ENCODE measurements at places on chromosomes 3 and 15.

DNA sequence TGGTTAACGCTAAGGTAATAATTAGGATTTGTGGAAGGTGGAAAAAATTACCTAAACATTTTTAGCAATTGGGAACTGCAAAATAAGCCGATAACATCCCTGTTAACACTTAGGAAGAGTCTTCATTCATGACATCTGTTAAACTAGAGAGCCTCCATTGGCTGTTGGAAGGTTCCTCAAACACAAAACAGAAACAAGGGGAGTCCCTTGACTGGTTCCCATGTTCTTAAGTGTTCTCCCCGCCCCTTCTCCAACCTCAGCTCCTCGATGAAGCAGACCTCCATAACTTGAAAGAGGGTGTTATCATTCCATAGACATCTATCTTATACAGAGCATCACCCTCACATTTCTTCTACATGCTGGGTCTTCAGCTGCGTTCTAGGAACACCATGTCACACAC lies 2.5 kb downstream of the SLC22A13 start:
- H3K36me3 ChIP-seq, result no peaks in the 10 kb centered on the region
- no peaks in the 10 kb centered on the region for H3K27me3 ChIP-seq
- no peak for DNase-seq
- H3K4me3 ChIP-seq, result no peak overlapping the region
- no peak overlapping the region for H3K27ac ChIP-seq
- H3K4me1 ChIP-seq, result no peaks in the 10 kb centered on the region

- no peaks in the 10 kb centered on the region for H3K36me3 ChIP-seq
- H3K4me1 ChIP-seq, result no peaks in the 10 kb centered on the region
- H3K27me3 ChIP-seq, result no peaks in the 10 kb centered on the region
- H3K27ac ChIP-seq, result no peak overlapping the region
- DNase-seq, result no peak
- no peak overlapping the region for H3K4me3 ChIP-seq
Measured at GRCh38 chr3:105166893-105167292, 199.8 kb upstream of the ALCAM start.

DNA sequence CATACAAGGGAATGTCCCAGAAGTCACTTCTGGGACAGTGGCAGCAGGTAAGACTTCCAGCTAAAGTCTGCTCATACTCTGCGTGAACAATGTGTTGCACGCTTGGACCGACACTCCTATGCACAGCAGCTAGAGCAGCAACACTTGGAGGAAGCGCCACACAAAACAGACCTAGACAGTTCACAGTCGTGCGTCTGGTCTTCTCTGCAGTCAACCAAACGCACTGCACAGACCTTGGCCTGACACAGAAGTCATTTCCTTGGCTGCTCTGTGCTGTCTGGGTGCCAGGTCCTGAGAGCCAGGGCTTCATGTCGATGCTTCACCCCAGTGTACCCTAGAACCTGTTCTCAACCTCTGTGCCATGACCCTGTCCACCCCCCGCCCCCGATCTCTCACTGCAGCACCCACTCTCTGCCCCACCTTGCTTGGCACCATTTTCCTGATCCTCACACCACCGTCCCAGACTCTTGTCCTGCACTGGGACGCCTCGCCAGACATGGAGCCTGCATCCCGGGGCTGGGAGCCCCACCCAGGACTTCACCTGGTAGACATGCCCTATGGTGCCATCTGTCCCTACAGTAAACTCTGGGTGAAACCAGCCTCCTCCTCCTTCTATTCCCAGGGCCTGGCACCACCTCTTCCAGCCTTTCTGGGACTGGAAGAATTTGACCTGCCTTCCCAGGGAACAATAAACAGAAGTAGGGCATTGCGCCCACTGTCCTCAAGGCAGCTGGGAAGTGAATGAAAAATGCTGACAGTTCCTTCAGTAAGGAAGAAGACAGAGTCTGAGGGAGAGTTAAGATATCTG lies 3.1 kb downstream of the ATP10A start:
- peak overlapping the region; percentile 47 for H3K27ac ChIP-seq
- no peaks in the 10 kb centered on the region for H3K36me3 ChIP-seq
- no peaks in the 10 kb centered on the region for H3K27me3 ChIP-seq
- no peak overlapping the region for H3K4me3 ChIP-seq
- H3K4me1 ChIP-seq, result no peaks in the 10 kb centered on the region
- DNase-seq, result no peak

GRCh38 chr3:52242039-52242438 lies 3.1 kb upstream of the TWF2 start:
- H3K4me1 ChIP-seq, result peaks cover 11% of the 10 kb centered on the region
- DNase-seq, result no peak
- H3K4me3 ChIP-seq, result no peak overlapping the region
- H3K27ac ChIP-seq, result no peak overlapping the region
- no peaks in the 10 kb centered on the region for H3K36me3 ChIP-seq

- no peaks in the 10 kb centered on the region for H3K27me3 ChIP-seq
- H3K4me3 ChIP-seq, result no peak overlapping the region
- H3K36me3 ChIP-seq, result no peaks in the 10 kb centered on the region
- H3K4me1 ChIP-seq, result no peaks in the 10 kb centered on the region
- DNase-seq, result no peak
Measured at GRCh38 chr3:59783468-59783988, 733.7 kb upstream of the CFAP20DC start.

GRCh38 chr15:35921046-35921445 lies 375.1 kb upstream of the DPH6 start:
- H3K36me3 ChIP-seq, result no peaks in the 10 kb centered on the region
- H3K27me3 ChIP-seq, result no peaks in the 10 kb centered on the region
- no peaks in the 10 kb centered on the region for H3K4me1 ChIP-seq
- no peak overlapping the region for H3K27ac ChIP-seq
- no peak overlapping the region for H3K4me3 ChIP-seq

DNA sequence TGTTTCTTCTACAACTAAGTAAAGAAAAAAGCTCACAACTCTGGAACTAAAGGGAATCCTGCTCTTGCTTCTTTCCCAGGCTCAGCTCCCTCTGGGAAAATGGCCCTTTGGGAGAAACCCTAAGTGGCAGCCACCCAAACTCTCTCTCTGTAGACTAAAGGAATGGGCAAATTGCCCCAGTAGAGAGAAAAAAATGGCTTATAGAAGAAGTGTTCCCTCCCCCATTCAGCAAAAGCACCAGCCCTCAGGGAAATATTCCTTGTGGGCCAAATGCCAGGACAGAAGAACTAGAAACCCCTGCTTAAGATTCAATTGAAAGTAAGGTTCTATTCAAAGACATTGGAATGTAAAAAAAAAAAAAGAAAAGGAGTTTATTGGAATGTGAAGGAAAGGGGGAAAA lies 603.7 kb upstream of the ALCAM start:
- no peaks in the 10 kb centered on the region for H3K4me1 ChIP-seq
- no peaks in the 10 kb centered on the region for H3K27me3 ChIP-seq
- no peak overlapping the region for H3K4me3 ChIP-seq
- H3K27ac ChIP-seq, result no peak overlapping the region
- no peak for DNase-seq

- peaks cover 9% of the 10 kb centered on the region for H3K4me1 ChIP-seq
- DNase-seq, result no peak
- no peak overlapping the region for H3K4me3 ChIP-seq
- H3K27me3 ChIP-seq, result no peaks in the 10 kb centered on the region
- no peak overlapping the region for H3K27ac ChIP-seq
Measured at GRCh38 chr15:90181776-90182175, 19.4 kb upstream of the SEMA4B start.

DNA sequence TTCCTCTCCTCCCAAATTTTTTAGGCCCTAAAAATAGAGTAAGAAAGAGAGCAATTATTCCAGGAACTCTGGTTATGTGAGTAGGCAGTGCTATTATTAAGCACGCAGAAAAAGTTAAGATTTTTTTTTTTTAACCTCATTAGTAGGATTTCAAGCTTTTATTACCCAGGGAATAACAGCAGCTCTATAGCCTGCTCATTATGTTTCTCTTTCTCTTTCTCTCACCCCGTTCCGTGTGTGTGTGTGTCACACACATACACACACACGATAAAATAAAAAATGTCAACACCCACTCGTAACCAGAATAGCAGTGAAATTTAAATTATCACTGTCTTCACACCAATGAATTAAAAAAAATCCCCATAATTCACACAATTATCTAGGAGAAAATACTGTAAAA lies 30.3 kb downstream of the GADL1 start:
- no peak overlapping the region for H3K4me3 ChIP-seq
- no peak for DNase-seq
- H3K4me1 ChIP-seq, result no peaks in the 10 kb centered on the region
- no peak overlapping the region for H3K27ac ChIP-seq
- no peaks in the 10 kb centered on the region for H3K36me3 ChIP-seq

GRCh38 chr3:125435231-125435630 lies 60.1 kb upstream of the ZNF148 start:
- no peak overlapping the region for H3K4me3 ChIP-seq
- no peaks in the 10 kb centered on the region for H3K27me3 ChIP-seq
- no peak overlapping the region for H3K27ac ChIP-seq
- H3K36me3 ChIP-seq, result no peaks in the 10 kb centered on the region

DNA sequence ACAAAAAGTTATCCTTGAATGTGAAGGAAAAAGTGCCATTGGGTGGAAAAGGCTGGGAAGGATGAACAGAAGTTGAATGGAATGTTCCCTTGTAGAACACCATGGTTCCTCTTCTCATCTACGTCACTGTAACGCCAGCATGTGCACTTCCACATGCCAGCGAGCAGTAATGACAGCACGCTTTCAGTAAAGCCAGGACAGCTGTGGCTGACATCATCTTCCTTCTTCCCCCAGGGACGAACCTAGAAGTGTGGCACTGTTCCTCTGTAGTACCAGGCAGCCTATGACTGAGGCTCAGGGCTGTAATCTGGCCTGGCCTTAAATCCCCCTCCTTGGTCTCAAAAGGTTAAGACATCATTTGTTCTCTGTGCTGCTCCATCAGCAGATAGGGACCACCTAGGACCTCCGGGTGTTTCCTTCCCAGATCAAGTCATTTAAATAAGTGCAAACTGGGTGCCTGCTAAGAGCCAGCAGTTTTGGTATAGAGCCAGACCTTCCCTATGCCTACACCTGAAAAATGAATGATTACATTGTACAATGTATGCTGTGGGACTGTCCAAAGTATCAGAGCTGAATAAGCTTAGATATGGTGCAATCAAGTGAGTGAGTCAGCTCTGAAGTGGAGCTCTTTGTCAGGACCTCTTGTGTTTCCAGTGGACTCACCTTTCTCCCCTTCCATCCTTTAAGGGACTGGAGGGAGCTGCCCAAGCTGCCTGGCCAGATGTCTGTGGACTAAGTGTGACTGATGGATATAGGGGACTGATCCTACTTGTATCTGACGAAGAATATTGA lies 5.6 kb upstream of the SRPRB start:
- H3K4me1 ChIP-seq, result no peaks in the 10 kb centered on the region
- no peak for DNase-seq
- H3K27ac ChIP-seq, result no peak overlapping the region
- no peaks in the 10 kb centered on the region for H3K36me3 ChIP-seq
- no peaks in the 10 kb centered on the region for H3K27me3 ChIP-seq
- H3K4me3 ChIP-seq, result no peak overlapping the region

DNA sequence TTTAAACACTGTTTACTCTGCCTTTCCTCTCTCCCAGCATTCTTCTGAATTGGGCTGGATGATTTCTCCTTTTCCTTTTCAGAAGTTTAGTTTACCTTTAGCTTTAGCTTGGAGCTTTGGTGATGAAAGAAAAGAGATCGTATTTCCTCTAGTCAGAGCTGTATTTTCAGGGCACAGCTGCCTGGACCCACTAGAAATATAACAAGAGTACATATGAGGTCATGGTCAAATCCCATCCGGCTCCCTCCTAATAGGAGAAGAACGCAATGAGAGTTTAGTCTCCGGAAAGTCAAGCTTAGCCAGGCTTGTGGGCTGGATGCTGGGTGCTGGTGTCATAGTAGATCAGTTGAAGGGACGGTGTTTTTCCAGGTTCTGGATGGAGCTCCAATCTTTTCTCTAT lies 177.1 kb upstream of the PFN2 start:
- H3K4me3 ChIP-seq, result no peak overlapping the region
- no peak for DNase-seq
- H3K27me3 ChIP-seq, result no peaks in the 10 kb centered on the region
- no peaks in the 10 kb centered on the region for H3K4me1 ChIP-seq
- no peaks in the 10 kb centered on the region for H3K36me3 ChIP-seq

DNA sequence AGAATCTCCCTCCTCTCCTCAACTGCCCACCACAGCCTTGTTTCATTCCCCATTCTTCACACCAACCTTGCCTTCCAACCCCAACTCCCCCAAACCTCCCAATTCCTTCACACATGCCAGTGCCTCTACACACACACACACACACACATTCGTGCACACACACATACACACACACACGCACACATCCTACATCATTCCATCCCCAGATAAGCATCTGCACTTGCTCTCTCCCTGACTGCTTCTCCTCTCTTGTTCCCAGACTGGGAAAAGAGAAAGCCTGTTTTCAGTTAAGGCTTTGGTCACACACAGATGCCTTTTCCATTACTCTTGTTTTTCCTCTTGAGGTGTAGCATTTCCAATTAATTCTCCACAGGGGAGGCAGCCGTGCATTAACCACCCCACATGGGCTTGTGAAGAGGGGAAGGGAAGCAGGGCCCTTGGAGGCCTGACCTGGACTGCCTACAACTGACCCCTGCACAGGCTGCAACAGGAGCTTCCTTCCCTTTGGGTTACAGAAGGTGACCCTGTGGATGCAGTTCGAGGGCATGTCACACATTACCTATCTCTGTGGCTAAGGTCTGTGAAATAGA lies 32.0 kb upstream of the BOC start:
- no peaks in the 10 kb centered on the region for H3K4me1 ChIP-seq
- no peak overlapping the region for H3K27ac ChIP-seq

- H3K27ac ChIP-seq, result no peak overlapping the region
- H3K27me3 ChIP-seq, result no peaks in the 10 kb centered on the region
Measured at GRCh38 chr3:30258426-30259392, 347.7 kb upstream of the TGFBR2 start.

DNA sequence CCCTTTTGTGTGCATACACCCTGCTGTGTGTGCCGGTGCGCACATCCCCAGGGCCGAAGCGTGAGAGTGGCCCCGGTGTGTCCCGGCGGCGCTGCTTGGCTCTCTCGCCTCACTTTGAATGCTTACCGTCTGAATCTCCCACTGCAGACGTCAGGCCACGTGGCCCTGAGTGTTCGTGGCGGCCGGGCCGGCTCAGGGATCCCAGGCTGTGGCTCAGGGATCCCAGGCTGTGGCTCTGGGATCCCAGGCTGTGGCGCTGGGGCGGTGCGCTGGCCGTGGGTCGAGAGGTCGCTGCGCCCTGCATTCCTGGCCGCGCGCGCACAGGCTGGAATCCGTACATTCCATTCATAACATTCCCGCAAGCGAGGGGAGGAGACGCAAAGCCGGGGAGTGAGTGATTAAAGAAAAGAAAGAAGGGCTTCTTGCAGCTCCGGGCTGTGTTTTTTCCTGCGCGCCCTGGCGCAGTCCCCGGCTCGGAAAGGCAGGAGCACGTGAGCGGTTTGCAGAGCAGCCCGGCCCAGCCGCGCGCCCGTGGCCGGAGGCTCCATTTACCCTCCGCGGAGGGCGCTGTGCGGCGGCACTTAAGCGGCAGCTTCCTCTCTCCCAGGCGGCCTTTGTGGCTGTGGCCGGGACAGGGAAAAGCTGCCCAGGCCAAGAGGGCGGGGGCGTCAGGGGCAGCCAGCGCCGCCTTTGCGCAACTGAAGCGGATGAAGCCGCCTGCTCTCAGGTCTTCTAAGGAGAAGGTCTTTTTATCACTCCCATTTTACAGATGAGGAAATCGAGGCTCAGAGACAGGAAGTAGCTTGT lies 87.0 kb upstream of the ALDH1L1 start:
- DNase-seq, result peak; percentile 25
- H3K4me3 ChIP-seq, result peak overlapping the region; percentile 6
- no peak overlapping the region for H3K27ac ChIP-seq
- no peaks in the 10 kb centered on the region for H3K36me3 ChIP-seq
- H3K4me1 ChIP-seq, result no peaks in the 10 kb centered on the region
